Stimulated activated CD4-positive, alpha-beta T cell treated with anti-CD3 and anti-CD28 coated beads, Interleukin-1b, Interleukin-23, amount 100 ng/mL, for 4 hours (primary cell): ENCODE measurements at places on chromosomes 11 and 22.

DNA sequence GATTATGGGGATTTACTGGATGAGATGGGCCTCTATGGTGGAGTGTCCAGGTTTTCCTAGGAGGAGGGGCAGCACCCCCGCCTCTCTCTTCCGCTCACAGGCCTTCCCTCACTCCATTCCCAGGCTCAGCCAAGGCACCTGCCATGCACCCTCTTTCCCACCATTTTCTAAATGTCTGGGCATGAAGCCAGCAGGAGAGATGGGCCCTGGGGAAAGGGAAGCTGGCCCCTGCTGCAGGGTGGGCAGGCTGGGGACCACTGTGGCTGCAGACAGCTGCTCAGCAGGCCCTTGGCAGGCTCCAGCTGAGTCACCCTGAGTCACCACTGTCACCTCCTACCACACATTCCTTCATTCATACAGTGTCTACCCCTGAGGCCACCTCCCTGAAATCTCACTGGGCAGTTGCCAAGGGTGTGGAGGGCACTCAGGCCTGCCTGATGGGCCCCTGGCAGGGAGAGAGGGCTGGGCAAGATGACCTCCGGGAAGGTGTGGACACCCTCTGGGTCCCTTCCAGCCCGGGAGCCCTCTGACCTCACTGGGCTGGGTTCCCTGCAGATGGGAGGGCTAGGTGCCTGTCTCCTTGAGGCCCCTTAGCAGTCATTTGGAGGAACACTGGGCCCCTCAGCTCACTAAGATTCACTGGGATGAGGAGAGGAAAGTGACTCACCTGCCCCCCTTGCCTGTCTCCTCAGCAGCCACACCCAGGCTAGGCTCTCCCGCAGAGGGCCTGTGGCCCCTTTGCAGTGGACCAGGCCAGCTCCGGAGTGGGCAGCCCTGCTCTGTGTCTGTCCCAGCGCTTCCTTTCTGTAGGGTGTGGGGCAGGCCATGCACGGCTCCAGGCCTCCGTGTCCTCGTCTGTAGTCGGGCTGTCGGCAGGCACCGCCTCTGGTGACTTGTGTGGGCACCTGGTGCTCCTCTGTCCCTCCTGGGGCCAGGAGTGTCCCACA is 7.8 kb downstream of the MYEOV start:
- DNase-seq, result no peak

- no peak for DNase-seq
Observed at GRCh38 chr11:111549196-111549868, 8.8 kb downstream of the LAYN start.

DNA sequence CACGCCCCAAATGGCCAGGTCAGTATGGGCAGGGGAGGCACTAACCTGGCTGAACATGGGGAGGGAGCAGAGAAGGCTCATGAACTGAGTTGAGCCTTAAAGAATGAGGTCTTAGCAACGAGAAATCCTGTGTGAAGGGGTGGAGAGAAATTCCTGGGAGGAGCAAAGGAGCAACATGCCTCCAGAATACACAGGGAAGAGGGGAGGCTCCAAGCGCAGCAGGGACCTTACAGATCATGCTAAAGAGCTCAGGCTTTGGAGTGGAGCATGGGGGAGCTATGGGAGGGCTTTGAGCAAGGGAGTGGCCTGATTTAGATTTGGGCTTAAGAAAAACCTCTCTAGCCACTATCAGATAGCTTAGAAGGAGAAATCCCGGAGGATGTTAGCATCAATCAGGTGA is 88.1 kb downstream of the MN1 start:
- no peak for DNase-seq

DNA sequence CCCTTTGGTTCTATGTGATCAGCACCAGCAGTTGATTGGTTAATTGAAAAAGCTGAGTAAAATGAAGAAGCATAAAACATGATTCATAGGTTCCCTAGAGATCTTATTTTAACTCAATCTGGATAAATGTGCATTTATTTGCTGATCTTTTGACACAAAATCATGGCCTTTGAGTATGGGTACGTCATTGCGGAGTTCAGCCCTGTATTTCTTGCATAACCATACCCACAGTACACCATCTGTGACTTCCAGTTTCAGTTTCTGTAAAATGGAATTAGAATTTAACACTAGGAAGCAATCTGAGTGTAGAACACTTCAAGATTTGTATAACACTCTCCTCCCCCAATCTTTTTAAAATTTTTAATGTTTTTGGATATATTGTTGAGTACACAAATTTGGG is 358.2 kb downstream of the DDX10 start:
- DNase-seq, result no peak

- DNase-seq, result no peak
Observed at GRCh38 chr22:20636075-20636812, 128.8 kb downstream of the MED15 start.
